ENCODE measurements at places on chromosomes 6 and 20.
A peak's percentile ranks its signal among the peaks of the same experiment; 100 is the strongest.

GRCh38 chr20:54716174-54716747, 240.9 kb downstream of the DOK5 start:
- DNase-seq, result no peak

GRCh38 chr20:20549267-20549612, 163.2 kb downstream of the RALGAPA2 start:
- no peak for DNase-seq

DNA sequence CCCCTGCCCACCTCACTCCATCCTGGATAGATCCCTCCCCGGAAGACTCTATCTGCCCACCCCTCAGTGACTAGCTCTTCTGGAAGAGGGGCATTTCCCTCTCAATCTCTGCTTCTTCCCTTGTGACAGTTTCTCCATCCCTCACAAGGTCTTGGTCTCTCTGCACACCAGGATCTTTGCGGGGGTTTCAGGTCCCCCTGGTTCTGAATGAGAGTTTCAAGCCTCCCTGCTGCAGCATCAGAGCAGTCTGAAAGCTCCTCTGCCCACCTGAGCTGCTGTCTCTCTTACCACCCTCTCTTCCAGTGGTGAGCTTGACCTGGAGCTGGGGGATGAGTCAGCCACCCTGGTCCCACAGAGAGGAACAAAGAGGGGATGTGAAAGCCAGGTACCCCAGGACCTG, 24.4 kb downstream of the TNXB start:
- DNase-seq, result no peak

DNA sequence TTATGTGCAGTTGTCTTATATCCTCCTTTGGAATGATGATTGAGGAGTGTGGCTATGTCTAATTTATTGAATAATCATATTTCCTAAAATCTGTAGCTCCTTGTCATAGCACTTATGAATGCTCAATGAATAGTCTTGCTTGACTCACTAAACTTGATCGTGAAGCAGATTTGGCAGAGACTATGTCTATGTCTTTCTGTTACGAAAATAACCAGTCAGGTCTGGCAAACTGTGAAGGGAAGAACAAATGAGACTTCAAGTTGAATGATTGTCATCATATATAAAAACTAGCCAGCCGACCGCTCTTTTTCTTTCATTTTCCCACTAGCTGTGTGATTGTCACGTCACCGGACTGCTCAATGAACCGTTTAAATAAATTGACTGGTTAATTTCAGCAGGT, 1303.9 kb upstream of the GJE1 start:
- DNase-seq, result no peak

GRCh38 chr6:110532431-110532830, 56.0 kb upstream of the SLC22A16 start:
- DNase-seq, result no peak

DNA sequence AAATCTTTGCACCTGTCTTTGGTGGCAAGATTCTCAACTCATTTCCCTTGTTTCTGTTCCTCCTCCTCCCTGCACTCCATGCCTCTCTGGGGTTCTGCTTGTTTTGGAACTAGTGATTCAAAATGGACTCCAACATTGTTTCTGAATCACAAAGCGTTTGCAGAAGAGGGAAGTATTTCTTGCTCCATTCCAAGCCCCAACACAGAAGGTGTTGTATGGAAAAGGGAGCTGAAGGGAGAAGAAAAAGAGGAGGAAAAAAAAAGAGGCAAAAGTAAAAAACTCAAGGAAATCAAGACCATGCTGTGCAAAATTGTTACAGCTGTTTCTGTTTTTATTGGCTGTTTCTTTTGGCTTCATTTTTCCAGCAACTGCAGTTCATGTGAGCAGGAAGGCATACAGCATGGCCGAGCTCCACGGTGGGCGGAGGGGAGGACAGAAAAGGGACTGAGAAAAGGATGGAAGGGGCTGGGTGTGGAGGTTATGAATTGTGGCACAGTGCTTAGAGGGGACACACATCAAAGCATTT, 66.9 kb upstream of the PRL start:
- no peak for DNase-seq

- DNase-seq, result peak; percentile 91
Measured at GRCh38 chr6:79152269-79152737, 74.2 kb upstream of the PHIP start.

DNA sequence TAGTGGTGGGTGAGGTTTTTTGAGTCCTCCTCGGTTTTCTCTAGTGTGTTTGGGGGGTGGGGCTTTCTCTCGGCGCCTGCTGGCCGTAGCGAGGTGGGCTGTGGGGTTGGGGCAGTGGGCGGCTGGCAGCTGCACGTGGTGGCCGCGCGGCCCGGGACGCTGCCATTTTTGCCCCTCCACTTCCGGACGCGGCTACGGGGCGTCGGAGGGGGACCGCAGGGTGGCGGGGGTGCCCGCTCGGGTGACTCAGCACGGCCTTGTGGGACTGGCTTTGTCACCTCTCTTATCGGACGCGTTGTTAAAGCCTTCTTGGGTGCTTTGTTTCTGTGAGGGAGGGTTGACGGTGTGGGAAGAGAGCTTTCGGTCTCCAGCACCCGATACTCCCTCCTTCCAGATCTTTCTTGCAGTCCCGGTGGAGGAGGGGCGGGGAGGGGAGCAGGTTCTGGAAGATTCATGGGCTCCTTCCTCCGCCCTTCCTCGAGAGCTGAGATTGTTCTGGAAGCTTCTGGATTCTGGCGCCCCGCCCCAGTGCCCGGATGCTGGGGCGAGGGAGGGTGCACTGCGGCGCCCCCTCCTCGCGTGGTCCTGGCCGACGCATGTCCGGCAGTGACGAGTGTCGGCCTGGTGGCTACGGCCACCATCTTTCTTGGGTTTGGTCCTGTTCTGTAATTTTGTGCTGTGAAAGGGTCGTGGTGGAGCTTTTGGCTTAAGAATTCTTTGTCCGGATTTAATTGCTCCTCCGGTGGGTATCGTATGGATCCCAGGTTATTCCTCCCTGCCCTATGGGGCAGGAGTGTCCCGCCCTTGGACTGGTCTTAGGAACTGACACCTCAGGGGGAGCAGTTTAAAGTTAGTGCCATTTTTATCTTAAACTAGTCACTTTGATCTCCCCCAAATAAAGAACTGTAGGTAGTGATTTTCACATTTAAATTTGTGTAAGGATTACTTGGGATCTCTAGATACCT, 719 bp downstream of the HSP90AB1 start:
- no peak for DNase-seq

DNA sequence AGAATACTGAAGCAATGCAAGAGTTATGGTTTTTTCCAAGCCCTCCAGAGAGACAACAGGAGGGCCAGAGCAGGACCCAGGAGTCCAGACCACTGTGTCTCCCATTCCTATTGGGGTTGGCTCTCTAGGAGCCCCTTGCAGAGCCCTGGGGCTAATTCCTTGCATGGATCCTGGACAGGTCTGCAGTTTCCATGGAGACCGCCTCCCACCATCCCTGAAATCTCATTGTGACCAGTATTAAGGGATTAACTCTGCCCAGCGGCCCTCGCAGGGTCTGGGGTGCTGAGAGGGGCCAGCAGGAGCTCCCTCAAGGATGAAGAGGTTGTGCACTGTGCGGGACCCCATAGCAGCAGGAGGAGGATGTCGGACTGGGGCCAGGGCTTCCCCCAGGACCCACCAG, 34.8 kb downstream of the HNF4A start:
- DNase-seq, result no peak

DNA sequence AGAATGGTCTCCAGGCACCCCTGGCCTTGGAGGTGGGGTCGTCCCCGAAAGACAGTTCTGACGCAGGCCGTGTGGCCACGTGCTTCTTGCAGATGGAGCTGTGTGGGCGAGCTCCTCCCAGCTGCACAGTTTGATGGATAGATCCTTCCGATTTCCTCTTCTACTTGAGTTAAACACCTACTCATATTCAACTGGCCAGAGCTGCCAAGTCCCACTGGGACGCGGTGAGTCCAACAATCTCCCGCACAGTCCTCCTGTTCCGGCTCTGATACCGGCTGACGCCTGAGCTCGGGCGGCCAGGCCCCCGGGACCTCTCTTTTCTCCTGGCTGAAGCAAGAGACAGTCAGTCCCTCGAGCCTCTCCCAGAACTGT, 57.9 kb upstream of the DACT2 start:
- DNase-seq, result no peak

GRCh38 chr6:105759015-105759414, 327.1 kb upstream of the PRDM1 start:
- DNase-seq, result no peak

GRCh38 chr6:52286798-52287432, 2.4 kb upstream of the MCM3 start:
- peak; percentile 49 for DNase-seq

DNA sequence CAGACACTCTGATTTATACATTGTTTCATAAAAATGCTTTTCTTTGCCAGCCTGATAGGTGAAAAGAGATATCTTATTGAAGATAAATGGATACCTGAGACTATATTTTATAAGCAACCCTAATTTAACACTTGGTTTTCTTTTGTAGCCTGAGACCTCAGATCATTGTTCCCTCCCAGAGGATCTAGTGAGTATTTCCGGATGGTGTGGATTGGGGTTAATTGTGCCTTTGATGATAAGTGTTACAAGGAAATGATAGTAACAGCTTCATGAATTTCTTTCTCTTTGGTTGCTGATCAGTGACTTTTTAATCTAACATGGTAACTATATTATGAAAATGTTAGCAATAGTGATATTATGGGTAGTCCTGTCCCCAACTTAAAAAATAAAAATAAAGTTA, 30.4 kb downstream of the KDM1B start:
- DNase-seq, result no peak

DNA sequence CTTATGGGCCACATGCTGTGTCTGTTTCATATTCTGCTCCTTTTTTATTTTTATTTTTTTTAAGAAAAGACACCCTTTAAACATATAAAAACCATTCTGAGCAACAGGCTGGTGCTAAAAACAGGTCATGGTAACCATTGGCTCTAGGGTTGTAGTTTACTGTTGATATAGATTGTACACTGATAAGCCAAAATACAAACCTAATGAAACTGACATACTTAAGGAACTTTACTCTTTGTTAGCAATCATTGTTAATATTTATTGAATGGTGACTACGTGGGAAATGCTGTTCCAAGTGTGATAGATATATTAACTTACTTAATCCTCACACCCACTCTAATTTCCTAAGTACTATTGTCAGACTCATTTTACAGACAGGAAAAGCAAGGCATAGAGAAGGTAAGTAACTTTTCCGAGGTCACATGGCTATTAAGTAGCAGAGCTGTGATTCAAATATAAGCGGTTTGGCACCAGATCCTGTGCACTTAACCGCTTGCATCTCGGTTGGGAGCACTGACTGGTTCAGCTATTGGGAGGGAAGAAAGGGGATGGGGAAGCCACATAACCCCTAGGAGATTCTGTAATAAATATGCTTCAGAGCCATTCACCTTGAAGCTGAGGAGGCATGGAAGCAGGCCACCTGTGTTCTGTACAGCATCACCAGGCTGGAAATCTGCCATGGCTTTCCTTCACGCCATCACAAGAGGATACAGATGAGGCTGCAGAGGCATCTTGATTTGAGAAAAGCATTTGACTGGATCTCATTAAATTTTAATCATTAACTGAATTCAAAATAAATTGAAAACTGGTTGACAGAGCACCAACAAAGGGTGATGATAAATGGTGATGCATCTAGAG, 4.9 kb downstream of the TRAF3IP2 start:
- DNase-seq, result no peak

GRCh38 chr6:69937402-69938136, 71.2 kb downstream of the COL19A1 start:
- no peak for DNase-seq

- DNase-seq, result no peak
Measured at GRCh38 chr6:149939909-149940671, 1.7 kb upstream of the ULBP2 start.

DNA sequence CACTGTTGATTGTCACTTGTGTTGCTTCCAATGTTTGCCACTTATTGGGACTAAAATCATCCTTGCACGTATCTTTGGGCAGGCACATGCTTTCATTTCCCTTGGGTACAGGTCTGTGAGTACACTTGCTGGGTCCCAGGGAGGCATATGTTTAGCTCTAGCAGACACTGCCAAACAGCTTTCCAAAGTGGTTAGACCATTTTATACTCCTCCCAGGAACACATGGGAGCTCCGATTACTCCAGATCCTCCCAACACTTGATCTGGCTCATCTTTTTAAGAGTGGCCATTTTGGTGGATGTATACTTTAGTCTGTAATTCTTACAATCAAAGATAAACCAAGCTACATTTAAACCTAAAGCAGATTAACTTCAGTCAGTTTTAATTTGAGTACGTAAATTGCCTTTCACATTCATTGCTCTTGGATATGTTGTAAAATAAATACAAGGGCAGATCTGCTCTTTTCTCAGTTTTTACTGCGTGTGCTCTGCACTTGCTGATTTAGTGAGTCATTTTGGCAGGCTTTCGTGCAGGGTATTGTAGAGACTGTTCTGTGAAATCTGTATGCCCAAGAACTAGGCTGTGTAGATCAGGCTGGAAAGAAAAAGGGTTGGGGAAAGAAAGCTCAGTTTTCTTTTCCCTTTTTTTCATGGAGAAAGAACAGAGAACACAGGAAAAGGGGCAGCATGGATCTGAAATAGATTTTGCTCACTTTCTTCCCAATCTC, 19.5 kb downstream of the SLC22A1 start:
- DNase-seq, result no peak

- peak; percentile 40 for DNase-seq
Measured at GRCh38 chr20:31637660-31638059, at the start of gene COX4I2. COX4I2 (plus strand) TSS chr20:31637912; CDS start chr20:31639018, 1,106 bp downstream.

DNA sequence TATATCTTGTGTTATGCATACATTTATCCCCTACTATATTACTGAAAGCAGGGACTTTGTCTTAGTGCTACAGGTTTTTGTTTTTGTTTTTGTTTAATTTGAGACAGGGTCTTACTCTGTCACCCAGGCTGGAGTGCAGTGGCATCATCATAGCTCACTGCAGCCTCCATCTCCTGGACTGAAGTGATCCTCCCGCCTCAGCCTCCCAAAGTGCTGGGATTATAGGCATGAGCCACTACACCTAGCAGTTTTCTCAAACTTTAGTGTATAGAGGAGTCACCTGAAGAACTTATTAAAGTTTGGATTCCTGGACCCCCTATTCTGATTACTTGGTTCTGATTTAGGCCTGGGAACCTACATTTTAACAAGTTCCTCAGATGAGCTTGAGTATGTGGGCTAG, 51.9 kb downstream of the CBFA2T2 start:
- DNase-seq, result no peak

GRCh38 chr6:116106146-116106545, 5.5 kb downstream of the NT5DC1 start:
- DNase-seq, result no peak

All from H9 (cell line).